ENCODE measurements at places on chromosomes 11 and 22. TPM values are rescaled to one million over a fixed set of nuclear protein-coding genes. Genes with fewer than 3 reads are reported as not detected.
A peak's percentile ranks its signal among the peaks of the same experiment; 100 is the strongest.

Gene SHISAL1
- total RNA-seq: 11.4 TPM

Gene INSC
- 0.81 TPM for total RNA-seq

Gene GPHA2
- total RNA-seq: not detected

Gene SEZ6L
- total RNA-seq: under 0.01 TPM

Gene SLC1A2
- total RNA-seq: 23.6 TPM

Gene NRIP3
- 4.3 TPM for total RNA-seq

Gene FOLH1
- total RNA-seq: not detected

Gene VWCE
- 13.9 TPM for total RNA-seq

DNA sequence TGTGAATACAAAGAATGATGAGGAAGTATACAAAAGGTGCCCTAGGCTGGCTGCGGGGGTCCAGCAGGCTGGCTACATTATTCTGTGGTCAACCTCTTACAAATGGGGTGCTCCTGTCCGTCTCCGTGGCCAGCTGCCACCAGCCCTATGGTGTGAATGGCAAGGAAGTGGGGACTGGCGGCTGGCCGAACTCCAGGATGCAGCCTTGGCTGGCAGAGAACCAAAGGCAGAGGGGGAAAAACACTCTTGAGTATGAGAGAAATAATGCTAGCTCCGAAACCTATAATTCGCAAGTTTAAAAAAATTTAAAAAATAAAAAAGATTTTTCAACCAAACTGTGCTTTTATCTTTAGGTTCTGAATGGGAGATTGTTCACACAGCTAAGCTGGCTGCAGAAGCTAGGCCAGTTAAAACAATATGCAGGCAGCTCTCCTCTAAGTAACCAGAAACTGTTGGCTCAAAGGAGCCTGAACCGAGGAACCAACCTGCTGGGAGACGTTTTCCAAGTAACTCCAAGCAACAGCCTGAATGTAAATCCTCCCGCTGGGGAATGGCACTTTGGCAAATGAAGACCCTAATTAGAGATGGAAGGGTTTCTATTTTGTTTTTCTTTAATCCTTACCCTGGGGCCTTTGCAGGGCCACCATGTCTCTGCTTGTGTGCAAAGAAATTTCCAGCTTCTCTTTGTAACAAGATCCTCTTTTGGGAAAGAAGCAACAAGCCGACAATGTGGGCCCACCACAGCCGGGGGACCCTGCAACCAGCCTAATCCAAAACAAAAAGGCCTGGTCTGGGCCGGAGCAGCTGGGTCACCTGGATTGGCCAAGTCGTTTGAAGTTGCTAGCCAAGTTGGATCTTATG, 50.2 kb downstream of the C22orf31 start:
- DNase-seq: no peak

GRCh38 chr22:33969045-33969444, 48.8 kb upstream of the LARGE1 start:
- DNase-seq: no peak

GRCh38 chr11:111642542-111642941, 40.3 kb downstream of the SIK2 start:
- no peak for DNase-seq

DNA sequence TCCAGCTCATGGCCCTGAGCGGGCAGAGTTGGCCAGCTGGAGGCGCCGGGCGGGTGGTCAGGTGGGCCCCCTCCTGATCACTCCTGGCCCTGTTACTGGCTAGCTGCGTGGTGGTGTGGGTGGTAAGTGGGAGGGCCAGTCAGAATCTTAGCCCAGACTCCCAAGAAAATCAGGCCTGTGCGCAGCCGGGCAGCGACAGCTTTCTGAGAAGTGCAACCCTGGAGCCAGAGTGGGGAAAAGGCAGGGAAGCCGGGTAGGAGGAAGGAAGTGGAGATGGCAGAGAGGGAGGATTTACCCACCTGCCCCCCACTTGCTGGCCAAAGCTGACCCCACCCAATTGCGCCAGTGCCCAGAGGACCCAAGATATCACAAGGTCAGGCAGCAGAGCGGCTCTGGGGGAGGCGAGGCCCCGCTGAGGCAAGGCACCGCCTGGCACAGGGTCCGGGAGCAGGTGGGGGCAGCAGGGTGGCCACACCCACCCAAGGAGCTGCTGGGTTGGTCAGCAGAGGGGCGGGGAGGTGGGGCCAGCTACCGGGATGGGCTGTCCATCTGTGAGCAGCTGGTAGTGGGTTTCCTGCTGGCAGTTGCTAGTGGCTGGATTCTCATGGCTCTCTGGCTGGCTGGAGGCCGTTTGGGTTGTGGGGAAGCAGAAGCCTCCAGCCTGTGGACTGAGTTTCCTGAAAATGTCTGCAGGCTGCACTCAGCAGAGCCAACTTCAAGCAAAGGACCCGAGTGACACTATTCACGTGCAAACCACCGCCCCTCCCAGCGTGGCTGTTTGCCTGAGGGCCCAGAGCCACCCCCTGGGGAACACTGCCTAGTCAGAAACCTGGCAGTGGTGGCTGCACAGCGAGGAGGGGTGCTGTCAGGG, 196.4 kb downstream of the IGLL1 start:
- no peak for DNase-seq

DNA sequence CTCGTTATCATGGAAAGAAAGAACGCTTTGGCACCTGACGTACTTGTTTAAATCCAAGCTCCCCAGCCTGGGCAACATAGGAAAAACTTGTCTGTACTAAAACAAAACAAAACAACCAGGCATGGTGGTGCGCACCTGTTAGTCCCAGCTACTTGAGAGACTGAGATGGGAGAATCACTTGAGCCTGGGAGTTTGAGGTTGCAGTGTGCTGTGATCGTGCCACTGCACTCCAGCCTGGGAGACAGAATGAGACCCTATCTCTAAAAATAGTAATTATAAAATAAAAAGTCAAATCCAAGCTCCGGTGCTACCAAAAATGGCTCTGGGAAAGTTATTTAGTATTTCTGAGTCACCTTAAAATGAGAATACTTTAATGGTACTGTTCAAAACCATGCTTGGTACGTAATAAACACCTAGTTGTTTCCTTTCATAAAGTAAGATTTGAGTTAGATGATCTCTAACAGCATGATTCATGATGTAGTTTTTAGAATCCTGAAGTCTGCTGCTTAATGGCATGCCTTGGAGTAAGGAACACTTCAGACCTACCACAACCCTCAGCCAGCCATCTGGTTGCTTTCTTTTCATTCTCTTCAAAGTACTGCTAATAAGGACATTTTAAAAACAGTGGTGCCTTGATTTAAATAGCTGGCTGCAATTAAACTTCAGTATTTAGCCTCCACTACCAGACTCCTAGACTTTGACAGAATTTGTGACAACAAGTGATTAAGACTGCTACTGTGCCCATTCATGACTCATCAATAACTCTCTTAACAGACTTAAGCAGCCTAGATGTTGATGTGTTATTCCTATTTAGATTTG, 8.4 kb downstream of the PPME1 start:
- DNase-seq: no peak

DNA sequence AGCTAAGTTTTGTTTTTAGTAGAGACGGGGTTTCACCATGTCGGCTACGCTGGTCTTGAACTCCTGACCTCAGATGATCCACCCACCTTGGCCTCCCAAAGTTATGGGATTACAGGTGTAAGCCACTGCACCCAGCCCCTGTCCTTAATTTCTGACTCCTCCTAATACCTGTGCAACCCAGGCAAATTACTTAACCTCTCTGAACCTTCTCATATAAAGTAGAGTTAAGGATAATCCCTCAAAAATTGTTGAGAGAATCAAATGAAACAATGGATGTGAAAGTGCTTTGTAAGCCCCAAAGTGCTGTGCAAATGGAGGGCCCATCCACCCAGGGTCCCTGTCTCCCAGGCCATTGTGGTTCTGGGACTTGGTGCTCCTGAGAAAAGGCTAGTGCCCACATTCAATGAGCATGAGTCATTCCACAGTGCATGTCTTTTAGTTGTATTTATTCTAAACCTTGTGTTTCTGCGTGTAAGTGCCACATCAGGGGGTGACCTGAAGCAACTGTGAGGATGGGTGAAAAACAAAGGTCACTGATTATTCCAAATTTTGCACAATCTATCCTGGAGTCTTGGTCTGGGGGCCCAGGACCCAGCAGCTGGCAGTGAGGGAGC, 61.4 kb upstream of the PTPRJ start:
- DNase-seq: peak; percentile 32

- DNase-seq: no peak
Observed at GRCh38 chr11:1162491-1163311, 4.9 kb downstream of the MUC5AC start.

GRCh38 chr22:26406118-26406517, 22.9 kb upstream of the ASPHD2 start:
- DNase-seq: peak; percentile 64

- DNase-seq: peak; percentile 41
Observed at GRCh38 chr11:7511401-7511800, 2.4 kb upstream of the PPFIBP2 start.

DNA sequence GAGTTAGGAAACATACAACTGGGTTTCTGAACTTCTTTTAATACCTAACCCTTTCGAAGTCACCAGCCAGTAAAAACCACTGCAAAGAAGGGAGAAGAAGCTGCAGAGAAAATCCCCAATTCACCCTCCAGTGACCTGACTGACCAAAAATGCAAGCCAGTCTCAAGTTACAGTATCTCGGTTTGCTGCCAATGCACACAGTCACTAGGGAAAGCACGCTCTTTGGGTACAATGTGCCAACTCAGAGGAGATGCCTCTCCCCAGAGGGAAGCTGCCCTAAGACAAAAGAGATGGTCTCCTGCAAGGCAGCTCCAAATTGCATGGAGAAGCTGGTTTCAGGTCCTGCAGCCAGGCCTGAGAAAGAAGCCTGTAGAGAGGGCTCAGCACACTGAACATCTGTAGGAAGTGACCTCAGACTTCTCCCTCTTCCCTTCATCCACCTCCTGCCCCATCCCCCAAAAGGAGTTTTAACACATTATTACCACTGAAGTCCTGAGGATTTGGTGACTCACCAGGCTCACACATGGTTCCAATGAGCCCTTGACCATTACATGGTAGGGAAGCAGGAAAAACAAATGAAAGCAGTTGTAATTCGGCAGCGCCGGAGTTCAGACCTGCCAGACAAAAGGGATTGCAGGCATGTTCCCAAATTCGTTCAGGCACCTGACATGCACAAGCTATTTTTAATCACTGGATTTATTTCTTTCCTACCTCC, 90.1 kb downstream of the ETS1 start:
- peak; percentile 99 for DNase-seq

GRCh38 chr11:5596607-5597201, at the start of gene TRIM6:
TRIM6 (plus strand) TSS chr11:5596637; CDS start chr11:5596898, 261 bp downstream.
- peak; percentile 38 for DNase-seq

GRCh38 chr22:36770513-36771231, 5.2 kb downstream of the IFT27 start:
- DNase-seq: no peak

- DNase-seq: peak; percentile 89
Observed at GRCh38 chr11:102798012-102798746, at the start of gene MMP1. MMP1 (minus strand) TSS chr11:102798160; CDS start chr11:102798092, 68 bp downstream.

DNA sequence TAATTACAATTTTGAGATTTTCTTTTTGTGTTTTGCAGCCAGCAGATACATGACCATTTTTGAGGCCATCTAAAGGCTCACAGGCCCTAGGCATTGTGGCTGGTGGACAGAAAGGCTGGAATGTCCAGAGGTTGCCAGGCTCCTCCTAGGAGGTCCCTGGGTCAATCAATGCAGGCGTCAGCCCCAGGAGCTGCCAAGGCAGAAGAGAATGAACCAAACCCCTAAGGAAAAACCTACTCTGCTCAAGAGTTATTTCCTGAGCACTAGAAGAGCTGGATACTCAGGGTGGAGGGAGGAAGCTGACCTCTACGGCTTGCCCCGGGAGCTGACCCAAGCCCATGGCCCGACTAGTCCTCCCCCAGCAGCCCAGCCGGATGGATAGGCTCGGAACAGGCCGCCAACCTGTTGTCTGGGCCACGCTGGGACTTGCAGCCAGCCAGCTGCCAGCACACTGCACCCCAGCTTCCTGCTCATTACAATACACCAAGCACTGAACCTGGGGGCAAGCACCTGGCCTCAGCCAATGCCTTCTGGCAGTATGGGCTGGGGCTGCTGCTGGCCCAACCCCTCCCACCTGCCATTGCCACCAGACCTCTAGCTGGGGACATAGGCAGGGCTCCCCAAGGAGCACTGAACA, 5.7 kb upstream of the SCGB1A1 start:
- no peak for DNase-seq

GRCh38 chr22:18035751-18036150, 11.4 kb upstream of the MICAL3 start:
- DNase-seq: no peak

DNA sequence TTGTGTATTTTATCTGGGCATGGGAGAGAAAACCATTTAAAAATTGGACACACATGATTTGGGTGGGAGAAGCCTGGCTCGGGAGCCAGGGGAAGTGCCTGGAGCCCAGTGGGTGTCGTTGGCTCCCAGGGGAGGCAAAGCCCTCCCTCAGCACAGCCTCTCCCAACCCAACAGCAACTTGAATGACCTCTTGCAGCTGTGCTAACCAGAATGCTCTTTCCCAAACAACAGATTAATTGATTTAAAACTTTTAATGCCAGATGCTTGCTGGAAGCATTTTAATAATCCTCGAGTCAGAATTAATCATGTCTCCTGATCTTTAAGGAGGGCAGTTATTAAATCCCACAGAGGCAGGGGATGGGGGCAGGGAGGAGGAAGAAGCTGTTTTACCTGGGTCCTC, 401.6 kb downstream of the BUD13 start:
- no peak for DNase-seq

- DNase-seq: no peak
Observed at GRCh38 chr22:48566741-48567140, 1260.9 kb downstream of the BRD1 start.

DNA sequence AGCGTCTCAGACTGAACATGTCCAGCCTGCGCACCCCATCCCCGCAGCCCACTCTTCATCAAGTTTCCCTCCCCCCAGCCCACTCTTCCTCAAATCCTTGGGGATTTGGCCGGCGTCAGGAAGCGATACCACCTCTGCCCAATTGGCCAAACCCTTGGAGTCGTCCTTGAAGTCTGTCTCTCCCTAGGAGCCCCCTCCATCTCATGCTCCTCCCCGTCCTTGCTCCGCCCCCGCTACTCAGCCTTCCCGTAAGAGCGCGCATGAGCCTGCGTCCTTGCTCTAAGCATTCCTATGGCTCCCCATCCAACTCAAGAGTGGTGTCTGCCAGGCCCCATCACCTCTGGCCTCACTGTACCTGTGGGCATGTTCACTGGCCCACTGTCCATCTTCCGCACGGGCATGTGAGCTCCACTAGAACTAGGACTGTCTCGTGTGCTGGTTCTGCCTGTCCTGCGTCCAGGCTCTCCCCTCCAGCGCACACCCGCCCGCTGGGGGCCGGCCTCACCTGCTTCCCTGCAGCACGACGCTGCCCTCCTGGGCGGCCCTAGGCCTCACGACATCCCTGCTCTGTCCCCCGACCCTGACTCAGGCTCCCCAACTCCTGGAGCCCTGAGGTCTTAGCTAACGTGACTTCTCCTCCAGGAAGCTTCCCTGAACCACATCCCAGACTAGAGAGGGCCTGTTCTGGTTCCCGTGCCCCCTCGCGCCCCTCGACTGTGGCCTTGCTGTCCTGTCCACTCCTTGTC, 30.5 kb upstream of the TTLL12 start:
- no peak for DNase-seq

- peak; percentile 92 for DNase-seq
Observed at GRCh38 chr11:19511413-19512183, 201.0 kb upstream of the NAV2 start.

- peak; percentile 62 for DNase-seq
Observed at GRCh38 chr11:114762408-114762807, 84.1 kb downstream of the NXPE2 start.

Measured in fibroblast of the aortic adventitia (primary cell).